ENCODE measurements at places on chromosomes 3 and 15. TPM values are rescaled to one million over a fixed set of nuclear protein-coding genes. Genes with fewer than 3 reads are reported as not detected.

DNA sequence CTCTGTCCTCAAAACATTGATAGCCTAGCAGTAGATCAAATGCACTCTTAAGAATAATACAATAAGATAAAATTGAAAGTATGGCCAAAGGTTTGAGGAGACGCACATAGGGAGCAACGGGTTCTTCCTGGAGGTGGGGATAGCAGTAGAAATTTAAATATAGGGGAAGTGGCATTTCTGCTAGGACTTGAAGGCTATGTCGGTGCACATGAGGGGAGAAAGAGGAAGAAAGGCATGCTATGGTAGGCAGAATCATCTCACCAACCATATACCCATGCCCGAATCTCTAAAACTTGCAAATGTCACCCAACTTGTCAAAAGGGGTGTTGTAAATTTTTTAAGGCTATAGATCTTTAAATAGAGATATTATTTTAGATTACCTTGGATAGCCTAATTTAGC is 735.1 kb upstream of the LMCD1 start:
- DNase-seq: no peak

Gene UBA7
- total RNA-seq: 116 TPM

Gene GPX1
- total RNA-seq: 555 TPM

DNA sequence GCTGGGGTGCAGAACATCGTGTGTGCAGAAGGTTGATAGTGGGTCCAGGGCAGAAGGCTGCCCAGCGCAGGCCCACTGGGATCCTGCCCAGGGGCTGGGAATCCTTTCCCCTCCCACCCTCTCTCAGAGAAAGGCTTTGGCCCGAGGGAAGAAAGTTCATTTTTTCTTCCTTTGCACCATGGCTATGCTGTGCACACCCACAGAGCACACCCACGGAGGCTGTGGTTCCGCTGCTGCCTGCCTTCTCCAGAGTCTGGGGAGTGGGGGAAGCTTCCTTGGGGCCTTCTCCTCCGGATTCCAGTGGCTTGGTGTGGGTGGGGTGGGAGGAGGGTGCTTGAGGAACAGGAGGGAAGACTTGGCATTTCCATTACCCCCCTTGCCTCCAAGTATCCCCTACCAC is 7.0 kb upstream of the PRKCD start:
- no peak for DNase-seq

Gene ANKRD63
- not detected for total RNA-seq

DNA sequence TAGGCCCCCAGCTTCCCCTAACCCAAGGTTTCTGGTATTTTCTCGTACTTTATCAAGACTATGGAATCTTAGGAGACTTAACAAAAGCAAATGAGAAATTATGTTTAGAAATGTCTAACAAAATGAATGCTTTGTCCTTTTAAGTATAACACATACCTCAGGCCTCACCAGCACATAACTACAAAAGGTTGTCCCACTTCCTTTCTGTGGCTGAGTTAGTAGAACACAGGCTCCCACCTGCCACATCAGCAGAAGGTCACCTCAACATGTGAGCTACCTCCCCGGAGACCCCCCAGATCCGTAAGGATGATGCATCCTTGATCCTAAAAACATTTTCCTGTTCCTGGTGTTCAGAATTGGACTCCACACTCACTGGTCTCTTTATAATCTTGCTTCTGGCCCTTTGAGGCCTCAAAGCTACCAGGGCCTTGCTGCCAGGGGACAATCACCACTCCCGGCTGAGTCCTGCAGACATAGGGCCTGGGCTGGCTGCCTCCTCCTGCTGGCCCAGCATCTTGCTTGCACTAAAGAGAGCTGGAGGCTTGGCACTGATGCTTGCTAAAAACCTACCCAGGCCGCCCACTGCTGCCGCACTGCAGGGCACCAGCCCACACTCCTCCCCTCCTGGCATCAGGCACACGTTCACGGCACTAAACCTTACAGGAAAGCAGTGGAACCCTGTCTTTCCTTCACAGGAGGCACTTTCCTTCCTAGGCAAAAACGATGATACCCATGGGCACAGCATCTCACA is 2.9 kb downstream of the CCRL2 start:
- no peak for DNase-seq
